Fibroblast of lung (primary cell): ENCODE measurements at places on chromosomes 12 and 14.
A peak's percentile ranks its signal among the peaks of the same experiment; 100 is the strongest.

DNA sequence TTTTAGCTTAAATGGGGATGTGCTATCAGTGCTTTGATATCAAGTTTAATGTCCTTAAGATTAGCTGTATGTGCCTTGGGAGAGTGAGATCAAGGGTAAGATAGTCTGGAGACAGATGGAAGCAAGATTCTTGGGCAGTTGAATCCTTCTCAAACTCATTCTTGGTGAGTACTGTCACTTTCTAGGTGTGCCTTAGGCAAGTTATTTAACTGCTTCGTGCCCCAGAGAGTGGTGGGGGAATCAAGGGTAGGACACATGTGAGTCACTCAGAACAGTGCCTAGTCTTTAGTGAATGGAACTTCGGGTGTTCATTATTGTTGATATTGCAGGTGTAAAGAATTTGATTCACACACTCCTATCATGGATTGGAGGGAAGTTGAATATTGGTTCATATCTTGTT lies 803.7 kb downstream of the DIO2 start:
- no peak for DNase-seq

- no peak for DNase-seq
Observed at GRCh38 chr14:24366413-24366720, 1.6 kb upstream of the NFATC4 start.

DNA sequence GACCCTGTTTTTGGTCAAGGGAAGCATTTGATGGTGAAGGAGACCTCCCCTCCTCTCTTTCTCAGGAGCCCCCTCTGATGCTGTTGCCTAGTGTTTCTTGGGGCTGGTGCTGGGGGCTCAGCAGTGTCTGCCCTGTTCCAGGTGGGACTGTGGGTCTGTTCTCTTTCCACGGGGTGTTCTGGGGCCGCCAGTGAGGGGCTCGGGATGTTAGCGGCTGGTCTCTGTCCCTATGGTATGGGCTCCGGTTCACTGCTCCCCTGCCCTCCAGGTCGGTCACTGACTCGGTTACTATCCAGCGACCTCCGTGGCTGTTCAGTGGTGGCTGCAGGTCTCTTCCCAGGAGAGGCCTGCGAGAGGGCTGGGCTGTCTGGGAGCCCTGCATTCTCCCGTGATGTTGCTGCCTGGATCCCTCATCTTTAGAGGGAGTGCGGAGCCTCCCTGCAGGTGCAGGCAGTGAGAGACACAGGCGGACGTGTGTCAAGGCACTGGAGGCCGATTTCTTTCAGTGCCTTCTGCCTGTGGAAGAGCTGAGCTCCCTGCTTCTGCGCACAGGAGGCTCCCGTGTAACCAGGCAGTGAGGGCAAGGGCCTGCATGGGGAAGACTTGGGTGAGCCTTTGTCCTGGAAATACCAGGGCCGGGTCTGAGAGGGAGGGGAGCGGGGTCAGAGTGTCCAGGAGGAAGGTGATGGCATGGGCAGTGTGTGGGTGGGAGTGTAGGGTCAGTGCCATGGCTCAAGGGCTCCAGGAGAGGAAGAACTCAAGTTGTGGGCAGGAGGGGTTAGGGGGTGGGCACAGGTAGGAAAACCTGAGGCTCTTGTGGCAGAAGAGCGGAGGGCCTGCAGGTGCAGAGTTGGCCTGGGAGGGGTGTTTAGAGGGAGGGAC lies 362.6 kb downstream of the TMEM121 start:
- no peak for DNase-seq

DNA sequence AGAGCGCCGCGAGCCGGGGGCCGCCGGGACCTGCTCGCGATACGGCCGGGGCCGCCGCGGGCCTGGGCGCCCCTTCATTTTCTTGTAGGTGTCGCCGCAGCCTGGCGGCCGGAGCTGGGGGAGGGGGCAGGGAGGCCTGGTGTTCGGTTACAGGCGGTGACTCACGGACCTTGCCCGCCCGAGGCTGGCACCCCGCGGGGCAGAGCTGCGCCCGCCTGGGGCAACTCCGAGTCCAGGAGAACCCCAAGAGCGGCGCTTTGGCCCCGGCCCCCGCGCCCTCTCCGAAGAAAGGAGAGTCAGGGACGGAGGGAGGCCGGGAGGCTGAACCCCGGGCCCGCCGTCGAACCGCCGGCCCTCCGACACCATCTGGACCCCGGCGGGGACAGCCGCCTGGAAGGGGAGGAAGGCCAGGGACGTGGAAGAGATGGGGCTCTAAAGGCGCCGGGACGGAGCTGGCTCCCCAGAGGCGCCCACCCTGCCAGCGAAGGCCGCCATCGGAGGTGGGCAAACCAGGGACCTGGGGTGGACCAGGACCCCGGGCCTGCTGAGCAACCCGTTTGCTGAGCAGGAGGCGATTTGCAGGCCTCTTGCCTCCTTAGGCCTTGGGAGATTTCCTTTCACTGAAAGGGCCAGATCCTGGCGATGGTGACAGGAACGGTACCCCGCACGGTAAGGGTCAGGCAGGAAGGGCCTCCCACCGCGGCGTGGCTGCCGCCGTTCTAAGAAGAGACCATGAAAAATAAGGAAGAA lies 843 bp upstream of the NUAK1 start:
- peak; percentile 76 for DNase-seq

DNA sequence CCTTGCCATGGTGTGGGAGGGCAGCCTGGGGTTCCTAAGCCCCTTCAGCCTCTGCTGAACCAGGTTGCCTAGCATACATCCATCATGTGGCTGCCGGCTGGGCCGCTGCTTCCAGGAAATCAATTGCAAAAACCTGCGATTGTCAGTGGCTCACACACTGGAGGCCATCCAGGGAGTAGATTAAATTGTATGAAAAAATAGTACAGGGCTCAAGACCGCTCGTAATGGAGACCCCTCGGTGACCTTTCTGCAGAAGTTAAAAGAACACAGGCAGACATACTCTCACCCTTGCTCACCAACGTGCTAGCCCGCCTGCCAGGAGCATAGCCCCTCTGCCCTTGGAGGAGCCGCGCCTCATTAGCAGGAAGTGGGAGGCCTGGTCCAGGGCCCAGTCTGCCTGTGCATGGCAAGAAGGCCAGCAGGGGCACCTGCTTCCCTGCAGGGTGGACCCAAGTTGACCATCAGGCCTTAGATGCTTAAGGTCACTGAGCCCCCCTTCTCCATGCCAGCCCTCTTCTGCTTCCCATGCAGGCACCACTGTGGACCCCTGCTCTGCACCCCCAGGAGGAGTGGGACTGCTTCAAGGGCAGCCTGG lies 31.4 kb upstream of the CIPC start:
- no peak for DNase-seq

DNA sequence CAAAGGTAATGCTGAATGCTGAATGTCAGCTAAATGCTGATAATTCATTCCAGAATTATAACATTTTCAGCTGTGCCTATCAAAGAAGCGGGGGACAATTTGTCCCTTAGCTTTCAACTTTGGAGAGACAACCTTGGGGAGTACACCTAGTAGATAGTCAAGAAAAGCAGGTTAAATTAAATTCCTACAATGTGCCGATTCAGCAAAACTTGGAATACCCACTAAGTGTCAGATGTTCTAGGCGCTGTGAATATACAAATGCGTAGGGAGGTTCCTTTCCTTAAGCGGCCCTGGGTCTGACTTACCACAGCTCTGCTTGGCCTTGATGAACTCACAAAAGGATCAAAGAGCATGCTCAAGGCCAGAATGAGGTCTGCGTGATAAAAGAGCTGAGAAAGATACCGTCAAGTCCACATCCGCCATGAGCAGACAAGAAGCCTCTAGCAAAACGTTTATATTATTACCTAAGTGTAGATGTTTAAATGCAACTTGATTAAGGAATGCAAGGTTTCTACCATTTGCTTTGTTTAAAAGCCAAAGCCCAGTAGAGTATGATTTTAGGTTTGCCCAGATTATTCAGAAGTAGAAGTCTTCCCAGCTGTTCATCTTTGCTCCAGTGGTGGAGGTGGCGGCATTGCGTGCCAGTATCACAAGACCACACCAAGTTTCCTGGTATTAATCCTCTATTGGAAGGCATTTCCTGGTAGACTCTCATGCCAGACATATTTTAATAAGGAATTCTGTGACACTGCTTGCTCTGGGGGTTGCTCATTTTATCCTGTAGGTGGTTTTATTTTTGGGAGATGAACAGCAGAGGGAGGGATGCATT lies 368.6 kb downstream of the DPF3 start:
- no peak for DNase-seq
